ENCODE measurements at places on chromosomes 5 and 9. TPM values are rescaled to one million over a fixed set of nuclear protein-coding genes. Genes with fewer than 3 reads are reported as not detected.

DNA sequence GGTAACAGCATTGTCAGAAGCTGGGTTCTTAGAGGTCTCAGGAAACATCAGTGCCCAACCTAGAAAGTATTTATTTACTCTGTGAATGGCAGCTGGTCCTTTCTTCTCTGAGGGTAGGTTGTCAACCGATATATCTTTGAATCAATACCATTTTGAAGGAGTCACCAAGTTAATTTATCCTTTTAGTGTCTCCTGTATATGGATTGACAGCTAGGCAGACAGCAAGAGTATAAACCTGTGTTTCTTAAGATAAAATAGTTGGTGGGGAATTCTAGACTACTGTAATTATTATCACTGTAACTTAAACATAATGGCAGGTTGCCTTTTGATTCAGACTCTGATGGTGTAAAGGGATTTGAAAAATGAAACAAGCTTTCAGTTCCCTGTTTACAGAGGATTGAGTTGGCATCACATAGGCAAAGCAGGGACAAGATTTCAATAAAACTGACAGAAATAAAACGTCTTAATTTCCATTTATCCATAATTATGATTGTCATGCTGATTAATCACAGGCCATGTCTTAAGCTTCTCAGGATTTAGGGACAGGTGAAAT, 190.8 kb upstream of the HAPLN1 start:
- DNase-seq, result no peak

DNA sequence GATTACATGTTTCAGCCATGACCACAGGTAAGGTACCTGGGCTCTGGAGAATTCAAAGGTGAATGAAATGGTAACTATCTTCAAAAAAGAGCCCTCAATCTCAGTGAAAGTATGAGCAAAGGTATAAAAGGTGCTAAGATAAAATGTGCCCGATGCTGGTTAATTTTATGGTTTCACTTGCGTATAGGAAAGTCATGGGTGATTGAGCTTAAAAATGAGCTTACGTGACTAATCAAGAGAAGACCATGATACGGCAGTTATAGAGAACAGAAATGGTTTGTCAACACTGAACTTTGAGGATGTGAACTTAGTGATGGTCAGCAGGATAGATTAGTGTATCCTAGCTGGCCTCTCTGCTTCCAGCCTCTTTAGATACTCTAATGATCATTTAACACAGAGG, 320.1 kb downstream of the DEPDC1B start:
- DNase-seq, result no peak

DNA sequence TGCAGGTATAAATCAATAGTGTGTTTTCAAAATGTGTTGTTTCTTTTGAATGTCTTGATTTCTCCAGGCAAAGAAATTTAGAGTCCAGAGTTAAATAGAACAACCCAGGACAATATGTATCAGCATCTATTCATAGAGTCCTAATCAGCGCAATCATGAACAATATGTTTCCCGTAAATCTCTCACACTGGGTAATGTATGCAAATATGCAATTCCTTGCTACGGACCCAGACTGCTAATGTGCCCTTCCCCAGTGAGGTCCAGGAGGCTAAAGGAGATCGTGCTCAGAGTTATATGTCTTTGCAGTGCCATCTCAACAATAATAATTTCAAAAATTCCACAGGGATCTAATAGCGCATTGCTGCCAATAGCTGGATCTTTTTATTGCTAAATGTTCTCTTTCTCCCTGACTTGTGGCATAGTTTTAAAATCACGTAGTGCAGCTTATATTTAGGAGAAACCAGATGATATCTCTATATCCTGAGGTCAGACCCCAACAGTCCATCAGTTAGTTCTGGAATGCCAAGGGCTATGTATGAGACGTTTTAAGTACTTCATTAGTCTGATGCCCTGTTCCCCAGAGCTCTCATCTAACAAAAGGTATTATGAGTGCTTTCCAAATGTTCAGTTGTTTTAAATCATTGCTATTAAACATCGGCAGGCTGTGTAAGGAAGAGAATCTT, 145.1 kb downstream of the MARCHF11 start:
- no peak for DNase-seq

DNA sequence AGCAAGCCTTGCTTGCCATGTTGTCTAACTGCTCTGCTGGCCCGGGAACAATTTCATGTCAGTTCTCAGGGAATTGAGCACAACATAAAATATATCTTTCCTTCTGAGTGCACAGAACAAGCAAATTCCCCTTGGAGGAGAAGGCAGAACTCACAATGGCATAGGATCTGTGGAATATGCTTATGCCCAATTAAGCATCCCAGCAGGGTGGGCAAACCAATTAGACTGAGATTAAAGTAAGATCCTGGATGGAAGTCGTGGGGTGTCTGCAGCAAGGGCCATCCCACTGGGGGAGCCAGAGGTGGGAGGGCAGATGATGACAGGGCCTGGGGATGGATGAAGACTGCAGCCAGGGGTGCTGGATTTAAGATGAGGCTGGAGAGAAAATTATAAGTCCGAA, 114.1 kb downstream of the BRINP1 start:
- DNase-seq, result no peak

Gene SLCO6A1
- total RNA-seq, result not detected

Gene CARD6
- not detected for total RNA-seq

Gene SLC36A2
- total RNA-seq, result not detected

GRCh38 chr9:74245866-74246497, 251.2 kb upstream of the RORB start:
- DNase-seq, result no peak

DNA sequence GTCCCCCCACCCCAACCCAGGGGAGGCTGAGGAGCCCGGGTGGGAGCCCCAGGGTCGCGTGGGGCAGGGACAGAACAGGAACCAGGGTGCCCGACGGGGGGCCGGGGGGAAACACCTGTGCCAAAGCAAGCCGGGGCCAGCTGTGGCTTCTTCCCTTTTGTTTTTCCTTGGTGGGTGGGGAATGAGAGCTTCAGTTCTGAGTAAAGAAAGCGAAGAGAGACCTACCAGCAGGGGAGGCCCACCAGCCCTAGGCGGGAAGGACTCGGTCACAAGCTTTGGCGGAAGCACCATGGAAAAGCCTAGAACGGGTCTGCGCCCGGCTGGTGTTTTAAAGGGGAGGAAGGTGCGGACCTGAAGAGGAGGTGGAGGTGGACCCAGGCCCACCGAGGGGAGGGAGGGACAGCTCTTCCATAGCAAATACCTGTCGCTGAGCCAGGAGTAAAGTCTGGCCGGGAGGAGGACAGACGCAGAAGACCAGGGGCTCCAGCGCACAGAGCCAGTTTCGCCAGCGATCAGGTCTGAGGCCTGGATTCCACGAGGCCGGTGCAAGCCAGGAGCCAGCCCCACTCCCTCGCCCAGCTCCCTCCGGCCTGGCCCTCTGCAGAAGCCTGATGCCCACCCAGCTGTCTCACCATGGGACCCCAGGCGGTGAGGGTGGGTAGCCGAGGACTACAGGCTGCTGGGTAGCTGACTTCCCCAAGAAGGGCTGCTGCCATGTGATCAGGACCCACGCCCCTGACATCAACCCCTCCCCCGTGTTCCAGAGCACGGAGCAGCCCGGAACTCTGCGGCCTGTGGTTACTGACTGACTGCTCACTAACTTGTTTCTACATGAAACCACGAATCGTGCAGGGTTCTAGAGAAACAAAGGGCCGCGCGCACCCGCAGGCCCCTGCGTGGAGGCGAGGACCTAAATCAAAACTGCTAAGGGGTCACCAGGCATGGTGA, 849 bp upstream of the MGAT1 start:
- no peak for DNase-seq

DNA sequence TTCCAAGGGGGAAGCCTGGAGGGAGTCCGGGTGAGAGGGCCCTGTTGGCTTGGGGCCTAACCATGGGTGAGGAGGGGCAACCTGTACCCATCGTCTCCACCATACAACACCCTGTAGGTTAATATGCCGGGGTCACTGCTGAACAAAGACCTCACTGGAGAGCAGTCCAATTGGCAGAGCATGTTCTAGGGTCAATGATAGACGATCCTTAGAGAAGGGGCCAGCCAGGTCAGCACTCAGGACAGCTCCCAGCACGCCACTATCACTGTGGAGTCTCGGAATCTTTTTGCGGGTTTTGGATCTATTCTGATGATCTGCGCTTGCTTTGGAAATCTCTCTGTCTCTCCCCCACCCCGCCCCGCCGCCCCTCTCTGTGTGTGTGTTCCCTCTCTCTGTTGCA, 218.4 kb upstream of the MVB12B start:
- DNase-seq, result no peak

- DNase-seq, result peak; percentile 49
Measured at GRCh38 chr9:19922476-19923118, 133.8 kb upstream of the SLC24A2 start.

Gene FOXD4L5
- total RNA-seq, result not detected

GRCh38 chr9:131405428-131405827, 11.5 kb downstream of the PRRC2B start:
- DNase-seq, result no peak

- DNase-seq, result peak; percentile 93
Measured at GRCh38 chr5:14264605-14265316, 121.6 kb downstream of the TRIO start.

GRCh38 chr5:137179203-137179602, 319.9 kb downstream of the SPOCK1 start:
- no peak for DNase-seq

- DNase-seq, result no peak
Measured at GRCh38 chr5:140106805-140107311, 7.1 kb upstream of the PURA start.

Gene RFX3
- 19.1 TPM for total RNA-seq

GRCh38 chr9:70504834-70505233, 90.4 kb upstream of the KLF9 start:
- DNase-seq, result no peak

Gene LTC4S
- total RNA-seq, result 7.1 TPM

- DNase-seq, result no peak
Measured at GRCh38 chr5:76469656-76470290, 66.7 kb downstream of the IQGAP2 start.

Data from G401 (cell line).